M059J (cell line): ENCODE measurements at places on chromosomes 2 and 18. TPM values are rescaled to one million over a fixed set of nuclear protein-coding genes. Genes with fewer than 3 reads are reported as not detected.

The DNER gene
- 13.9 and 21.5 TPM in 2 replicates for total RNA-seq

- peak; percentile 53 for DNase-seq
These were observed 110.2 kb upstream of the TRIB2 start for GRCh38 chr2:12606472-12607000.

- no peak for DNase-seq
These were observed 210.5 kb downstream of the ANAPC1 start for GRCh38 chr2:111673526-111673925.

DNA sequence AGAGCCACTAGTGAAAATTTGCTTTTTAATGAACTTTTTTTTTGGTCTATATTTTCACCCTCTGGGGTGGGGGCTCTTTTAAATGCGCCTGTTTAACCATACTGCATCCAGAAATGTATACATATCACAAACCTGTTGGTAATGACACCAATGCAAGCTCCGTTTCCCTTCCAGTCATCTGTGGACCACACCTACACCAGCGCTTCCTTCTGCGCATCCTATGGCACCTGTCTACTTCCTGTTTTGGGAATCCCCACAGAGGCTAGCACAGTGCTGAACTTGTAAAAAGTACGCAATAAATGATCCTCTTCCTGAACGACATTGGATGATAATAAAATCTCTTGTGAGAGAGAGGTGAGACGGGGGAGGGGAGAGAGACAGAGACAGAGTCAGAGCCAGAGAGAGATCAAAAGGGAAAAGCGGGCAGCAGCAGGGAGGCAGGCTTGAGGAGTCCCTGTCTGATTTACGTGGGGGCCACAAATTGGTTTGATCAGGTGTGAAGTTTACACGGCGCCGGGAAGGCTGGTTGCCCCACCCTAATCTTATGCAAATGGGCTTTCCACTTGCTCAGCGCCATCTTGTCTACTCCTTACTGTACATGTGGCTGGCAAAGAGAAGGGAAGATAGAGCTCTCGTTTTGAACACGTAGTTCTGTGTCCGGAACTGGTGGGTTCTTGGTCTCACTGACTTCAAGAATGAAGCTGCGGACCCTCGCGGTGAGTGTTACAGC is 38.1 kb upstream of the SLC38A11 start:
- DNase-seq, result no peak

DNA sequence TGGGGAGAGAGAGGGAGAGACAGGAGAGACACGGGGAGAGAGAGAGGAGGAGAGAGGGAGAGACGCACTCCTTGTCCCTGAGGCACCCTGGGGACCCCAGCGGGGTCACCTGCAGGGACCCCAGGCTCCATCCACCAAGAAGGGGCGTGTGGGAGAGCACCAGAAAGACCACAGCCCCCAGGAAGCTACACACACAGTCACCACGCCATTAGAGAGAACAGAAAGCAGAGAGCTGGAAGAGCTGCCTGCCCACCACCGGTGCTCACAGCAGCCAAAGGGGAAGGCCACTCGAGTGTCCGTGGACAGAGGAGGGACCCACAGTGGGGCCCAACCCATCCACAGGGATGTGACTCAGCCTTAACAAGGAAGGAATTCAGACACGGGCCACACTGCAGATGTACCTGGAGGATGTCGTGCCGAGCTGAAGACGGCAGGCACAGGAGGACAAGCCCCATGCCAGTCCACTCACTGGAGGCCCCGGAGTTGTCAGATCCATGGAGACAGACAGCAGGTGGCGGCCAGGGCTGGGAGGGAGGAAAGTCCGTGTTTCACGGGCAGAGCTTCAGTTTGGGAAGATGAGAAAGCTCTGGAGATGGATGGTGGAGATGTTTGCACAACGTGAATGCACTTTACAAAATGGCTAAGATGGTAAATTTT is 11.5 kb upstream of the NFATC1 start:
- DNase-seq, result peak; percentile 9
